CMK (cell line): ENCODE measurements at places on chromosomes 4 and X.

DNA sequence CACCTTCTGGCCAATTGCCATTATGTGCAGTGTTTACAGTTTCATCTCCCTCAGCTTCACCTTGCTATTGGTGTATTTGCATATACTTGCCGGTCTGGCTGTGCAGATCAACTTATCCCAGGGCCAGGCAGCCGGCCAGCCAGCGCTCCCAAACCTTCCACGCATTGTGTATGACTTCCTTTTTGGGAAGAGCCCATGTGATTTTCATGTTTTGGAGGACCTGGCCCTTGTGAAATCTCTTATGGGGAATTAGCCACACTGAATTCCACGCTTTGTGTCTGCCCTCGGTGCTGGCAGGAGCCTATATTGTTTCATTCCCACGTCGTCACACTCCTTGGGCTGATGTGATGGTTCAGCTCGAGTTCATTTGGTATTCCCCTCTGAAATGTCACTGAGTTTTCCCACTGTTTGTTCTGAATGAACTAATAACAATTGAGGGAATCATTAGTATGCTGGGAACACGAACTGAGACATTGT lies 6.0 kb upstream of the PDLIM3 start:
- DNase-seq, result no peak

DNA sequence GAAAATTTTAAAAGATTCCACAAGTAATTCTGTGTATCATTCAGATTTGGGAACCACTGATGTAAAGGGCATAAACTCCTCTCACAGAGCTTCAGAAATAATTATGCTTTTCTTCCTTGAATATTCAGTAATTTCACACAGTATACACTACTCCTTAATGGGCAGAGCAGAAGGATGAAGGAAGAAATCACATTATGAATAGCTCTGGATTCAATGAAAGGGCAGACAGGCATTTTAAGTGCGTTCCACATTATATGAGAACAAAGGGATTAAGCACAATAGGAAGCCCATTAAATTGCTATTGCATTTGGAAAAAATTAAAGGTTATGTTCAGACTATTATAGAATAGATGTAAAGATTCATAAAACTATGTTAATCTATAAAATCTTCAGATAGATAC lies 142.6 kb downstream of the PDHA2 start:
- no peak for DNase-seq

GRCh38 chrX:111519215-111519614 lies 7.8 kb downstream of the SERTM2 start:
- no peak for DNase-seq

GRCh38 chr4:1130316-1131186 lies 17.2 kb upstream of the RNF212 start:
- peak; percentile 51 for DNase-seq

DNA sequence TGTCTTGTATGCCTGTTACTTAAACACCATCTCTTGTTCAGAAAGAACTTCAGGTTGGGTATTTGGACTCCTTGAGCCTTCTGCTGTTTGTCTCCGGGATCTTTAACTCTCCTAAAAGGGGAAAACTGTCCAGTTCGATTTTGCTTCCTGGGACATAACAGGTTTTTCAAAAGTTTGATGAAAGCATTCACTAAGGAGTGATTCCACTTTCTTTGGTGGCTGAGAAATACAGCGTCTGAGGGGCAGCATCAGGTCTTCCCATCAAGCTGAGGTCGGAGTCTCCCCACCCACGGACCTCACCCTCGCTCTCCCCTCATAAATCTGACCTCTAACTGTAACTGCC lies 1.4 kb downstream of the AFAP1 start:
- no peak for DNase-seq
